Fibroblast of mammary gland (primary cell): ENCODE measurements at places on chromosomes 12 and 14.
A peak's percentile ranks its signal among the peaks of the same experiment; 100 is the strongest.

GRCh38 chr12:55072083-55072482, 52.3 kb downstream of the NEUROD4 start:
- DNase-seq: peak; percentile 15

- peak; percentile 86 for DNase-seq
These were observed 33.7 kb upstream of the GLIPR1 start for GRCh38 chr12:75446857-75447256.

- no peak for DNase-seq
These were observed 538.7 kb upstream of the TMEM132C start for GRCh38 chr12:127728285-127728684.

DNA sequence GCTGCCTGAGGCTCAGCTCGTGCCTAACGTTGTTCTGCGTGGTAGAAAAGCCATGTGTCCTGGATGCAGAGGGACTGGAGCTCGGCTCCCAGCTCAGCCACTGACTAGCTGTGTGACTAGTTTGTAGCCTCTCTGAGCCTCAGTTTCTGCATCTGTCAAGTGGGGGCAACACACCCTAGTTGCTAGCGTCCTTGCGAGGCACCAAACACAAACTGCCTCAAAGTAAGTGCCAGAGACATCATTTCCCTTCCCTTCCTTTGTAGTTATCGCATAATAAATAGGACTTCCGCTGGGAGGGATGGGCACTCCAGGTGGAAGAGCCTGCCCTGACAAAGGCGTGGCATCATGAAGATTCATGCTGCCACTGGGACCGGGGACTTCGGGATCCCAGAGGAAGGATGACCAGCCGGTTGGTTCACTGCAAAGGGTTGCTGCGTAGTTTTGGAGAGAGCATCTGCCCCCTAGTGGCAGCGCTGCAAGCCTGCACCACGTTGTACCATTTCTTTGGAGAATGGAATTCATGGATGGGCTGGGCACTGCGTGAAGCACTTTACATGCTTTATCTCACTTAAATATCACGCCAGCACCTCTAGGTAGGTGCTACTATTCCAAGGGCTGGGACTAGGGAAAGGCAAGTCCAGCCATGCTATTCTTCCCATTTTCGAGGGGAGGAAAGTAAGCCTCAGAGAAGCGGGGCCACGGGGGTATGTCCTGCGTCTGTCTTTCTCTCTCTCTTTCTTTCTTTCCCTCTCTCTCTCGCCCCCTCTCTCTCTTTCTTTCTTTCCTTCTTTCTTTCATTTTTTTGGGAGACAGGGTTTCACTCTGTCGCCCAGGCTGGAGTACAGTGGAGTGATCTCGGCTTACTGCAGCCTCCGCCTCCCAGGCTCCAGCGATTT, 4.6 kb downstream of the CCDC197 start:
- DNase-seq: peak; percentile 63

DNA sequence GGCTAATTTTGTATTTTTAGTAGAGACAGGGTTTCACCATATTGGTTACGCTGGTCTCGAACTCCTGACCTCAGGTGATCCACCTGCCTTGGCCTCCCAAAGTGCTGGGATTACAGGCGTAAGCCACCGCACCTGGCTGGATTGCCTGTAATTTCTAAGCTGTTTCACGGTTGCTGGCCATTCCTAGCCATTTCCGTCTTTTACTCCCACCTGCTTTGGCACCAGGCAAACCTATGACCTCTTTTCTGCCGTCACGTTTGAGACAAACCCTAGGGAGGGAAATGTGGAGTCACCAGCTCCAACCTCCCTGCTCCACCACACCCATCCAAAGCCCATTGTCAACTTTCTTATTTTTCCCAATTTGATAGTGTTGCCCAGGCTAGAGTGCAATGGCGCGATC, 1.2 kb downstream of the GPR132 start:
- DNase-seq: no peak

GRCh38 chr14:57487771-57488170, 5.9 kb downstream of the CCDC198 start:
- DNase-seq: peak; percentile 68

DNA sequence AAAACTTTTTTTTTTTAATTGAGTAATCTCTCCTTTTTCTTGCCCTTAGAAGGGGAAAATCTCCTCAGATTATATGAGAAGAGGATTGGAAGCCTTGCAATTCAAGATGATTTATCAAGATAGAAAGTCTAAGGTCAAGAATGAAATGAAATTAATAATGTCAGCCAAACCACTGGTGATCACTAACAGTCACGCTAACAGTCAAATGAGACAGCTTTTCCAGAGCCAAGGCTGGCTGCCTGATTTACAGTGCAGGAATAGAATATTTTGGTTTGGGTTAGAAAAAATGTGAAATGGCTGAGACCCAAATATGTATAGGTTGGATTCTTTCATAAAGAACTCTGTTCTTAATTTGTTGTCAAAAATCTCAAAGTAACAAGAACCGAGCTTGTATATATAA, 204.3 kb downstream of the PPM1H start:
- peak; percentile 81 for DNase-seq

GRCh38 chr14:55294603-55295002, 23.4 kb downstream of the FBXO34 start:
- DNase-seq: no peak

DNA sequence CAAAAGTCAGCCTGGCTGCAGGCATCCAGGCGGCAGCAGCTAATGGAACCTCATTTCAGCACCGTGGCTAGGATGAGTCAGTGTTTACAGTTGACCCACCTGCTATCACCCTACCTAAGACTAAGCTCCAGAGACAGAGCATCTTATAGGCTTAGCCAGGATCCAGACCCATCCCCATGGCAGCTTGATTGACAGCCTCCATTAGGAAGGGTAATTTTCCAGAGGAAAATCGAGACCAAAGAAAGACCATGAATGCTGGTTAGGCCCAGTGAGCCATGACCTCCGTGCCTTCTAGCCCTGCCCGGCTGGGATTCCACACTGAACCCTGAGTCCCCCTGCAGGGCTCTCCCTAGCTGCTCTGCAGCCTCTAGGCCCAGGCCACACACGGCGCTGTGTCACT, 38.7 kb downstream of the TUNAR start:
- DNase-seq: no peak

GRCh38 chr12:1429980-1430379, 164.4 kb downstream of the FBXL14 start:
- peak; percentile 99 for DNase-seq

DNA sequence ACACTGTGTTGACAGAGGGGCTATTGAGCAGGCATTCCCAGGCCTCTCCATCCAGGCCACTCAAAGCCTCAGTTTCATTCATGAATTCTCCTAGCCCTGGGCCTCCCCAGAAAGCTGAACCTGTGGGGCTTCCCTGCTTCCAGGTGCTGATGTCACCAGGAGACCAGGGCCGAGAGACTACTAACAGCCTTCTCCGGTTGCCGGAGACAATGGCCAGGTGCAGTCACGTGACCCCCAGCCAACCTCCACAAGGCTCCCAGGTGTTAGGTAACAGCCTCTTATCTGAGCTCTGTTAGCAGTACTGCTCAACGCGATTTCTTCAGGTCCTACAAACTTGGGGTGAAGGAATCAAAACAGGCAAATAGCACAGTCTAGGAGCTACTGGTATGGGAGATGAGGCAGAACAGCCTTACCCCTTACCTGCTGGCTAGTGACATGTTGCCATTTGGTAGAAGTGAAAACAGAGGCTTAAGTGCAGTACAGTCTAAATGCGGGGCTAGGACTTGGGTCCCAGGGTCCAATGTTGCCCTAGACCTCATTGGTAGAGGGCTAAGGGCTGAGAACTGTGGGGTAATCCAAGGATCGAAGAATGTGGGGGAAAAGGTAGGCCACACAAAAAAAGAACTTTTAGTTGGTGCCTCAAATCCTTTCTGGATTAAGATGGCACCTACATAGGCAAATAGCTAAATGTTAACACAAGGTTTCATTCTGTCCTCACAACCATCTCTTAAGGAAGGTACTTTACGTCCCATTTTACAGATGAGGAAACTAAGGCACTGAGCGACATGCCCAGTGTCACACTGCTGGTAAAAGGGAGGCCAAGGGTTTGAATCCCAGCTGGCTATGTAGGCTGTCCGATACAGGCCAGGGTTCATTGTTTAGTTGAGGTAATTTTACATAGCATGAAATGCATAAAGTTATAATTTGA, 3.8 kb downstream of the CCDC88C start:
- no peak for DNase-seq

DNA sequence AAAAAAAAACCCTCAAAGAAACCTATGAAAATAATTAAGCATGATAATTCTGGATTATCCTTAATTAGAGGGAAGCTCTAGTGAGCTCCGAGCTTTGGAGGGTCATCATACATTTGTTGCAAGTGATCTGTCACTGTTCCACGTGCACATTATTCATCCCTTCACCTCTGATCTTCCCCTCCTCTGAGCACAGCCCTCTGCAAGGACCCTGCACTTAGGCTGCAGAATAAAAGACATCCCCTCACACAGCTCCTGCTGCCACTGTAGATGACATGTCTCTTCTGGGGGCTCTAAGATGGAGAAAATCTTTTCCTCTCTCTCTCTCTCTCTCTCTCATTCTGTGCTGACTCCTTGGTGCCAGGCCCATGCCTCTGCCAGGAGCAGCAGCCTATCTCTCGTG, 300.4 kb downstream of the EGLN3 start:
- DNase-seq: no peak

- DNase-seq: peak; percentile 54
These were observed 1.5 kb upstream of the SRRM4 start for GRCh38 chr12:118979763-118980406.

GRCh38 chr12:77606348-77606747, 224.3 kb upstream of the NAV3 start:
- no peak for DNase-seq

DNA sequence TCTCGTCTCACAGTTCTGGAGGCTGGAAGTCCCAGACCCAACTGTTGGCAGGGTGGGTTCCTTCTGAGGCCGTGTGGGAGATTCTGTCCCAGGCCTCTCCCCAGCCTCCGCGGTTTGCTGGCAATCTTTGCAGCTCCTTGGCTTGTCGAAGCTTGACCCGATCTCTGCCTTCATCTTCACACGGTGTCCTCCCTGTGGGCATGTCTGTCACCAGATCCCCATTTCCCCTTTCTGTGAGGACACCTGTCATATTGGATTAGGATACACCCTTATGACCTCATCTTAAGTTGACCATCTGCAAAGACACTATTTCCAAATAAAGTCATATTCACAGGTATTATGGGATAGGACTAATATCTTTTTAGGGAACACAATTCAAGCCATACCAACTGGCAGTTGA, 22.6 kb upstream of the LRP1-AS start:
- no peak for DNase-seq

DNA sequence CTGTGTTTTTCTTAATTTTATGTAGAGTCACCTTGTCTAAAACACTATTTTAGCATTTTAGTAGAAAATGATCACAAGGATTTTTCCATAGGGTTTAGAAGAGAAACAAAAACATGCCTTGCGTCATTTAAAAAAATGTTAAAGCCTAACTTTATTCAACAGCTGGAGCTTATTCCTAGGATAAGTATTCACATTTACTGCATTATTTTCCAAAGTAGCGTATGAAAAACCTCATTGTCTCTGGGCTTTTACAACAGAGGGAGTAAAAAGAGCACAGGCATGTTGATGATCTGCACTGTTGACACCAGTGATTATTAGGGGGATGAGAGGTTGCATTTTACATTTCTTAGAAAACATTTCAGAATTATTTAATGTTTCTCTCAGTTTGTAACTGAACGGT, 66.1 kb downstream of the FRMD6 start:
- DNase-seq: no peak

DNA sequence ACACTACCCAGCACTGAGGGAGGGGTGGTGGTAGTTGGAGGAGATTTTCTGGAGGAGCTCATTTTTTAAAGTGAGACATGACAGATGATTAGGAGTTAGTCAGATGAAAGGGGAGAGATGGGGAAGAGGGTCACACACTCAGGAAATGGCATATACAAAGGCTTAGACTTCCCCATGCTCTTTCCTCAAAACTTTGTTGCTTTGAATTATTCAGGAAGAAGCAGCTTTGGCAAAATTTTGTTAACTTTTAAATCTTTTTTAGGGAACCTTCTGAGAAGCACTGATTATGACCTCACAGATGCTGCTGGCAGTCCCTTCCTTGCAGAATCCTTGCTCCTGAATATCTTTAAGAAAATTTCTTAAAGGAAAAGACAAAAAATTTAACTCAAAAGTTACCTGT, 19.8 kb downstream of the ALDH6A1 start:
- no peak for DNase-seq

DNA sequence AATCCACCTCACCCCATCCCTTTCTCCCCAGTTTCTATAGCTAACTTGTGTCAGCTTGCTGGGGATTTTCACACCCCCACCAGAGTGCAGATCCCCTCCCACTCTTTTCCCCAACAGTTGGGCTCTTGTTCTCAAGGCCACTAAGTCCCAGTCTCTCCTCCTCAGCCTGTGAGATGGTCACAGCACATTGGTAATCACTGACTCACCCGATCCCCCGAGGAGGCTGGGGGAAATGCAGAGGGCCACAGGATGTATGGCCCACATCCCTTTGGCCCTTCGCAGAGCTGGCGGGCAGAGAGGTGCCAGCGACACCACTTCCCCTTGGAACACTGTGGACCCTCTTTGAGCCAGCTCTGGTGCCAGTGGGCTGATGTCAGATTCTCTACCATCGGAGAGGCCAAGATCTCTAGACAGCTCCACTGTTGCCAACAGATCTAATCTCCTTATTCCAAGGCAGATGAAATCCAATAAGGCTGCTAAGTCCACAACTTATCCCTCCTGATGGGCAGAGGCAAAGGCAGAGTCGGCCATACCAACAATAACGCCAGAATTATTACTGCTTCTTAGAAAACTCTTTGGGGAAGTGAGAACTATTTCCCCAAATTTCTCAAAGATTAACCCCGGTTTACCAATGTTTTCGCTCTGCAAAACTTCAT, 1.6 kb downstream of the FMNL3 start:
- DNase-seq: peak; percentile 80

DNA sequence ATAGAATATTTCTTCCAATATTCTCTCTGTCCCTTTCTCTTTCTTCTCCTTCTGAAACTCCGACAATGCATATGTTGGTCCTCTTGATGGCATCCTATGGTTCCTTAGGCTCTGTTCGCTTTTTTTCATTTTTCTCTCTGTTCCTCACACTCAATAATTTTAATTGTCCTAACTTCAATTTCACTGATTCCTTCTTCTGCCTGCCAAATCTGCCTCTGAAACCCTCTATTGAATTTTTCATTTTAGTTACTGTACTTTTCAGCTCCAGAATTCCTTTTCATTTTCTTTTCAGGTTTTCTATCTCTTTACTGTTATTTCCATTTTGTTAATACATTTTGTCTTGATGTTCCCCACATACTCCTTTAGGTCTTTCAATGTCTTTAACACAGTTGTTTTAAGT, 67.0 kb upstream of the TTC7B start:
- no peak for DNase-seq

- DNase-seq: no peak
These were observed 3.5 kb upstream of the SRGAP1 start for GRCh38 chr12:63841011-63841410.

- DNase-seq: no peak
These were observed 9.1 kb upstream of the KIF21A start for GRCh38 chr12:39451977-39452376.

DNA sequence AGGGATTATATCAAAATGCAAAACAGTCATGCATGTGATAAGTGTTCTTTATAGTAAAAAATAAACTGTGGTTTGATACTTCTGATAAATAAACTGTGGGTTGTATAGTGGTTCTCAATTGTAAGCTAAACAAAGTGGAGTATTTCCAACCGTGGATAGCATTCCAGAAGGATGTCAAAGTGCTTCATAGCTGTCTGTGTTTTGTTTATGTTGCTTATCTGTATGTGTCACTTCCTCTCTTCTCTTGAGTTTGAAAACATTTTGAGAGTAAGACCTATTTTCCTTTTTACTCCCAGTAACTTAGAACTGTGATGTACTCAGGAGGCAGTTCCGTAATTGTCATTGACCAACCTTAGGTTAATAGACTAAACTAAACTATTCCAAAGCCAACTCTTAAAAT, 415.8 kb downstream of the TMTC2 start:
- DNase-seq: no peak
